Kidney (tissue), 22 donors: ENCODE measurements at places on chromosomes 11 and 22. TPM values are rescaled to one million over a fixed set of nuclear protein-coding genes. Genes with fewer than 3 reads are reported as not detected.

SERPIND1 gene
- total RNA-seq, result not detected

MS4A5 gene
- total RNA-seq, result not detected

BIK gene
- total RNA-seq, result 4.7 TPM

- no peak for DNase-seq
These were observed 100.0 kb downstream of the TMEM135 start for GRCh38 chr11:87137711-87138110.

GRCh38 chr11:6353367-6353987, 33.2 kb upstream of the CAVIN3 start:
- peak; percentile 79 for DNase-seq

- DNase-seq, result no peak
These were observed 562.3 kb downstream of the NTM start for GRCh38 chr11:131932584-131933325.

GRCh38 chr11:70477176-70477575, 78.8 kb downstream of the CTTN start:
- no peak for DNase-seq

GRCh38 chr22:24763872-24764485, 10.5 kb downstream of the PIWIL3 start:
- DNase-seq, result no peak

GRCh38 chr22:28609921-28610320, 69.7 kb downstream of the TTC28 start:
- DNase-seq, result no peak

DNA sequence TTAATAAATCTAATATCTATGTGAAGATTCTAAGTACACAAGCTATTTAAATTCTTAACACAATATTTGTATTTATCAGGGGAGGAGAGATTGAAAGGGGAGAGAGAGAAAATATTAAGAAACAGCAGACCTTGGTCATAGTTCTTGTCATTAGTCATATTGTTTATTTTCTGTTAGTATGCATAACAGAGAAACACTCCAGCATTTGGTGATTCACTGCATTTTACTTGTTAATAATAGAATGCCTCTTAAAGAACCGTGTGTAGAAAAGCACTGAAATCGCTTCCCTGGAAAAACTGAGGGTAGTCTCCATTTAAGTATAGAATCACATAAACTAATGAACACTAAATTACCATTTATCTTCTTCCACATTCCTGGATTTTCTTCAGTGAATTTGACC, 122.7 kb upstream of the TRPC6 start:
- no peak for DNase-seq

LRRC74B gene
- not detected for total RNA-seq

DNA sequence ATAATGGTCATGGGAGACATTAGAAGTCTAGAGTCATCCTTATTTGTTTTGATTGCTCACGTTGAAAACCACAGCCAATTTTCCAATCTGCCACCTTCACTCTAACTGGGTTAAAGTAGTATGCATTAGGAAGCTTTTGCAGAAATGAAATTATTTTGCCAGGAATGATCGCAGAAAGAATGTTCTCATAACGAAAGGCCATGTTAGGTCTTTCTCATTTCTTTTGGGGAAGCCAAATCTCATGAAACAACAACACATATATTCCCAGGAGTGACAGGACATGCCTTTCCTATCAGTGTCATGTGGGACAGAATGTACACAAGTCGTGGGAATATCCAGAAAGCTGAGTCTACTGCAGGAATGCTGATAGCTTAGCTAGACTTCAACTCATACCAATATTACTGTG, 386.3 kb downstream of the AASDHPPT start:
- no peak for DNase-seq

PARVA gene
- total RNA-seq, result 80.3 TPM

TH gene
- total RNA-seq, result not detected

RTN4R gene
- 1.2 TPM for total RNA-seq

C11orf52 gene
- total RNA-seq, result 27.8 TPM

DNA sequence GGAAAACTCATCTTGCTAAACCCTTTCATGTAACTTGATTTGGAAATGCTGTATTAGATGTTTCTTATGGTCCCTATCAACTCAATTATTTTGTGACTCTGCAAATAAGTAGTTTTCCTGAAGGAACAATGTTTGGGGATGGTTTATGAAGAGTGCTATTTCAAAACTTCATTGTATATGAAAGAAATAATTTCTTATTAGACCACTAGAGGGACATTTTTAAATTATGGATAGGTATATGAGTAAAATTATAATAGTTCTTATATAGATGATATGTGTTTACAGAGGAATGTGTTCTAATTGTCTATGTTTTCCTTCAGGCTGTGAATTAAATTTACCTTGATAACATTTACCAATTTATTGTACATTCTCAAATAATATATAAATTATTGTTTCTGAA, 509.4 kb upstream of the RAG2 start:
- no peak for DNase-seq

GRCh38 chr11:68349461-68350249, 37.3 kb downstream of the LRP5 start:
- DNase-seq, result no peak

PHF21B gene
- total RNA-seq, result 2.8 TPM
